ENCODE measurements at places on chromosomes 2 and 18.
A peak's percentile ranks its signal among the peaks of the same experiment; 100 is the strongest.

- DNase-seq = no peak
Observed at GRCh38 chr18:79853303-79853992, 55.7 kb downstream of the KCNG2 start.

GRCh38 chr2:206565666-206566065 is 76.6 kb upstream of the FAM237A start:
- DNase-seq = no peak

GRCh38 chr2:175064797-175065196 is 59.6 kb upstream of the CHN1 start:
- no peak for DNase-seq

- no peak for DNase-seq
Observed at GRCh38 chr18:79933765-79934164, 17.7 kb downstream of the SLC66A2 start.

GRCh38 chr2:44086629-44087028 is 82.0 kb upstream of the PPM1B start:
- DNase-seq = no peak

GRCh38 chr2:83115606-83116005 is 1343.5 kb downstream of the SUCLG1 start:
- DNase-seq = no peak

DNA sequence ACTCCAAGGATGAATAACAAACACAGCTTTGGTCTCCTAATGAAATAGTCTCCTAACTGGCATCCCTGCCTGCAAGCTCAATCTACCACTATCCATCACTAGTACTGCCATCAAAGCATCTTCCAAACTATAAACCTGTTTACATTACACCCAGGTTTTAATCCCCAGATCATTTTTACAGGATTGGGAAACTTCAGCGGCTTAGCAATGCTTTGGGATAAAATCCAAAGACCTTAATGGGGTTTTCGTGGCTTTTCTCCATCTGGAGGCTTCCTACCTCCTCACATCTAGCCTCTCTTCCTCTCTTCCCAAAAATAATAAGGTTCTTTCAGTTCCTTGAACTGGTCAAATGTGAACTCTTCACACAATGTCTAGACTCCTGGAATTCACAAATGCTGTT is 92.2 kb upstream of the SETBP1 start:
- no peak for DNase-seq

DNA sequence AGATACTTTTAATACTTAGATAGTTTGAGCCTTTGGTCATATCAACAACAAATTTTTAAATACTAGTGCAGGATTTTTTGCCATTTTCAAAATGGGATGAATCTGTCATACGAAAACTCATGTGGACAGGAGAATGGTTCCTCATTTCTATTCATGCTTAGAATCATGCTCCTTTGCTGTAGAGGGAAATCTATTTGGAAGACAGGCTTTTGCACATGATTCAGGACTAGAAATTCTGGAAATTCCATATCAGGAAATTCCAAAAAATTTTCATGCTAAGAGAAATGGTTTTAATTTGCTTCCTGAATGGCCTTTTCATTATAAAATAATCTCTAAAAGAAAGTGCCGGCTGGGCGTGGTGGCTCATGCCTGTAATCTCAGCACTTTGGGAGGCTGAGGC is 39.3 kb downstream of the MOGAT1 start:
- no peak for DNase-seq

GRCh38 chr2:63048367-63049171 is 2.1 kb upstream of the OTX1 start:
- DNase-seq = no peak

- DNase-seq = peak; percentile 69
Observed at GRCh38 chr2:168699844-168700417, 102.5 kb upstream of the NOSTRIN start.

DNA sequence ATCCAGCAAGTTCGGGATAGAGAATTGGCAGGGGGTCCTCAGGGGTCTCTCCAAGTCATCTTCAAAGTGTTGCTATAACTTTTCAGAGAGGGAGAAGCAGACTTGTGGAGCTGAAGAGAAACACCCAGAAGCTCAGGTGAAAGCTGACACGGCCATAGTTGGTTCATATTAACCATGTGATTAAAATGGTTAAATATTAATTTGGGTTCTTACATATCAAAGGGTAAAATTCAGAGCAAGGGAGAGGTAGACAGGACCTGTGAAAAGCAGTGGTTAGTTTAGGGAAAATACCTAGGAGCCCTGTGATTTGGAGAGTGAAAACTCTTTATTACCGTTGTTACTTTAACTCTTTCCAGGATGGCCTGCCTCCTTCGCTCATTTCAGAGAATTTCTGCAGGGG is at the start of gene UGT1A6:
Gene UGT1A6, plus strand, starts transcription at position 243 of the 400 bp plus-strand sequence. Its CDS starts 115 bp downstream, at position 358.
- no peak for DNase-seq

DNA sequence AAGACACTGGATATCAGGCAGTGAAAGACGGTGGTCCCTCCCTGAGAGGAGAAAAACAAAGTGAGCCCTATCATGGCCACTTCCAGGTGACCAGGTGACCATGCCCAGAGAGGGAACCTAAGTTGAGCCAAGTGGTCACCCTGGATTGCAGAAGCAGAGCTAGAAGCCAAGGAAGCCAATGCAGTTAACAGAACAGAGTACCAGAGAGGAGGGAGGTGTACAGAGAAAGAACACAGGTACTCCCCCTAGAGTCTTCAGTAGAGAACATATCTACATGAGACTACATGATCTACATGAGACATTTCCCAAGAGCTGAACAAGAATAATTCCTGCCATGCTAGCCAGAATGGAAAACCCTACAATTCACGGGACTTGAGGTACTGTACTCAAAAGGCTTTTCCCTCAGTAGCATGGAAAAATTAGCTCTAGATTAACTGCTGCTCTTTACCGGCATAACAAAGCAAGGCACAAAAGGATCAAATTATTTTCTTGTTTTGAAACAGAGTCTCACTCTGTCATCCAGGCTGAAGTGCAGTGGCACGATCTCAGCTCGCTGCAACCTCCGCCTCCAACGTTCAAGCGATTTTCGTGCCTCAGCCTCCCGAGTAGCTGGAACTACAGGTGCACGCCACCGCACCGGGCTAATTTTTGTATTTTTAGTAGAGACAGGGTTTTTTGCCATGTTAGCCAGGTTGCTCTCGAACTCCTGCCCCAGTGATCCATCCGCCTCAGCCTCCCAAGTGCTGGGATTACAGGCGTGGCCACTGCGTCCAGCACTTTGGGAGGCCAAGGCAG is 23.5 kb downstream of the ROCK2 start:
- DNase-seq = peak; percentile 31

DNA sequence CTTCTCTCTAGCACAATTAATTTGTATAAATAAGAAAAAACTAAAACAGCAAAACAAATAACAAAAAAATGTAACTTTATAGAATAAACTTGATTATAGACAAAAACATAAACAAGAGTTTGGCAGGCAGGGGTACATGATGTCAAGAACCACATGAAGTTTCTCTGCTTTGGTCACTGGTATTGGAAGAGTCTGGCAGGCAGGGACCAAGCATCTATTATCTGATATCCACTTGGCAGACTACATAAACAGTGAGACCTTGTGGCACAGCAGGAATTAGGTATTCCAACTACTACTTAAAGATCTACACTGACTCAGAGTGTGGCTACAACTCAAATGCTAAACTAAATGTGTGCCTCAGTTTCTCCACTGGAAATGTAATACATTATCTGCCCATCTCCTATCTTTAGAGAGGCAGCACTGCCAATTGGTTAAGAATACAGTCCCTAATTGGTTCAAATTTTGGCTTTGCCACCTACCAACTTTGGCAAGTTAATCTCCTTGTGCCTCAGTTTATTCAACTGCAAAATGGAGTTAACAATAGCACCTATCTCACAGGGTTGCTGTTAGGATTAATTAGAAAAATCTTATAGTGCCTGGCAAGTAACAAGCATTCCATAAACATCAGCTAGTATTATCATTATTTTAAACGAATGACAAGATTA is 2.7 kb downstream of the MAP4K3 start:
- no peak for DNase-seq

- no peak for DNase-seq
Observed at GRCh38 chr18:58988600-58988999, 123.9 kb downstream of the ZNF532 start.

DNA sequence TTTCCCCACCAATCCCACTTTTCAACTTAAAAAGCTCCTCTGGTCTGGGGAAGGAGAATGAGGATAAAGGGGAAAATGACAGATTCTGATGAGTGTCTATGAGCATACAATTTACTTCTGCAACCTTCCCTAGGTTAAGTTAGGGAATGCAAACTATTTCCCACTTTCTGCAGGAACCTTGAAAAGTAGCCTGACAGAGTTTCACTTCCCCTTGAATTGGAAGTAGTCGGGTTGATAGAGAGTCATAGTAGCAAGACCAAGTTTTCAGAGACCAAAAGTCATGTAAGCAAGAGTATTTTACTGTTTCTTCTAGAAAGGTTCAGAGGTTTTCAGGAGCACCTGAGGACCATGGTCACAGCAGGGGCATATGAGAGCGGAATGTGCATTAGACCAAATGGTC is 815.1 kb downstream of the CPS1 start:
- DNase-seq = no peak

DNA sequence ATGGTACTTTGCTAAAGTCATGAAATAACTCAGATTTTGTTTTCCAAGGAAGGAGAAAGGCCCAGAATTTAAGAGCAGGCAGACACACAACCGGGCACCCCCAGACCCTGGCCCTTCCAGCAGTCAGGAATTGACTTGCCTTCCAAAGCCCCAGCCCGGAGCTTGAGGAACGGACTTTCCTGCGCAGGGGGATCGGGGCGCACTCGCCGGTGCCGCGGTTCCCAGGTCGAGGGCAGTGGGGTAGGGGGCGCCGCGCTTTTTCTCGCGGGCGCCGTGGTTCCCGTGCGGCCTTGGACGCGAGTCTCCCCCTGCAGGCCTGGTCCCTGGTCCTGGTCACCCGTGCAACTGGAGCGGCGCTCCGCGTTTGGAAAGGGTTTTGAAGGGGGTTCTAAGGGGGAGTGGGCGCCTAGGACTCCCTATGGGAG is 1.2 kb downstream of the ZNF236 start:
- DNase-seq = no peak

DNA sequence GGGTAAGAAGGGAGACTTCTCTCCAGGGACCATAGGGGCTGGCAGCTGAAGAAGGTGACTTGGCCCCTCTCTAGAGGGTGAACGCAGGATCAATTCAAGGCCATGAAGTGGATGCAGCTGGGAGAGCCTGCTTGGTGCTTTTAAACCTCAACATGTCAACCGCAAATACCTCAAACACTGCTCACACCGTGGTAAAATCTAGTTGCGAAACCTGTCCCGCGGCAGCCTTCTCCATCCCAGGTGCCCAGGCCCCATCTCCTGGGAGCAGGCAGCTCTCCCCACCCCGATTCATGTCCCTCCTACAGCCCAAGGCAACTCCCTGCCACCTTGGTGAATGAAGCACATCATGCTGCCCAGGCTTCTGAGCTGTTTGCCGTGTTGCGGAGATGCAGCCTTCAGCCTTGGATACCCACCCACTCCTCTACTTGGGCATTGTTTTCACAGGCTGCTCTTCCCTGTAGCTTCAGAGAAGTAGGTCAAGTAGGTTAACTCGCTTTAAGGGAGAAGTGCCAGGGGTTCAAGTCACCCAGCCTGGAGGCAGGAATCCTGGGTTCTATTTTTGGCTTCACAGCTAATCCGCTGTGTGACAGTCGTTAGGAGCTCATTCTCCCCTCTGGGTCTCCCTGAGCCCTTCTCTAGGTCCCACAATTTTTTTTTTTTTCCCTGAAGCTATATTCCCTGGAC is 6.2 kb upstream of the EFR3B start:
- no peak for DNase-seq

DNA sequence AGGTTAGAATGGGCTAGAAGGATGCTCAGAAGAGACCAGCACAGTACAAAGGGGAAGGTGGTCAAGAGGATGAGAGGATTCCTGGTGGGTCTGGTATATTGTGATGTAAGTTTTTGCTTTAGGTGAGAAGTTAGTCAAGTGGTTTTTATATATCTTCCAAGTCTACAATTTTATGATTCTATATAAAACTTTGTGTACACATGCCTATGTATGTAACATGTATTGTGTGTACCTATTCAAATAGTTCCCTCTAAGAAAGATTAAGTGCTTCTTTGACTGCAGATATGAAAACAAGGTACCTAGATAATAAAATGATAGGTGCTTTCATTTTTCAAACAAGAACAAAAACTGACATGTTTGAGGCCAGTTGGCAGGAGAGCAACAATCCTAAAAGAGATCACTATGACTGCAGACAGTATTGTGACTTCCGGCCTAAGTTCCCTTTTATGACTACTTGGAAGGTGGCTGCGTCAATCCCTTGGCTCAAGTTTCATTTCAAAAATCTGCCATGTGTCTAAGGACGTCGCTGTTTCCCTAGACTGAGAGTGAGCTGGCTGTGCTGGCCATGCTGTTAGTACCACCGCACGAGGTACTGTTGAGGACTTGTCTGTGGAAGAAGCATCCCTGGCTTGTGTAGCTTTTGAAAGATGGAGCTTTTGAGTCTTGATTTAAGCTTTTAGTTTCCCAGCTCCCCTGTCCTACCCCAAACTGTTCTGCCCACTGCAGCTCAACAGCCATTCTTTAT is 123.1 kb downstream of the PRPF40A start:
- DNase-seq = no peak

DNA sequence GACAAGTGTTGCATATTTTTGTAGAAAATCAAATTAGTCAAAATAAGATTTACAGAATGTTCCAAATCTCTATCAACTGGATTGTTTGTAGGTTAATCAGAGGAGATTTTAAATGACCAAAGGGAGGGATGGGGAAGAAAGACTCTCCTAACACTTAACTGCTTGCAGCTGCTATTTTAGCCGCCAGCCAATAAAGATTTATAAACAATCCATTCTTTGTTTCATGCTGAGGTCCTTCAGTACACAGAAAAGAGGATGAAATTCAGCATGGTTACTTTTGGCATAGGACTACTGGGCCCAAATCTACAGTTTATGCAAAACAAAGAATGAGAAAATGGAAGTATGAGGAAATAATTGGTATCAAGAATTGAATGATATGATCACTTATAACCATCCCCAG is 86.4 kb upstream of the FN1 start:
- no peak for DNase-seq

DNA sequence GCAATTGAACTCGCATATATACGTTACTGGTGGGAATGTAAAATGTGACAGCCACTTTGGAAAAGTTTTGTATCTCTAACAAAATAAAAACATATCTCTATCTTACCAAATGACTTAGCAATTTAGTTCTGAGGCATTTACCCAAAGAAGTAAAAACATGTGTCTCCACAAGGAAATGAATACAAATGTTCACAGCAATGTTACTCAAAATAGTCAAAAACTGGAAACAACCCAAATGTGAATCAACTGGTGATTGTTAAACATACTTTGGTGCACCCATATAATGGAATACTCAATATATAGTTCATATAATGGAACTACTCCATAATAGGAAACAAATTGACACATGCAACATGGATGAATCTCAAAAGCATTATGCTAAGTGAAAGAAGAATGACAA is 70.4 kb upstream of the DNER start:
- no peak for DNase-seq

DNA sequence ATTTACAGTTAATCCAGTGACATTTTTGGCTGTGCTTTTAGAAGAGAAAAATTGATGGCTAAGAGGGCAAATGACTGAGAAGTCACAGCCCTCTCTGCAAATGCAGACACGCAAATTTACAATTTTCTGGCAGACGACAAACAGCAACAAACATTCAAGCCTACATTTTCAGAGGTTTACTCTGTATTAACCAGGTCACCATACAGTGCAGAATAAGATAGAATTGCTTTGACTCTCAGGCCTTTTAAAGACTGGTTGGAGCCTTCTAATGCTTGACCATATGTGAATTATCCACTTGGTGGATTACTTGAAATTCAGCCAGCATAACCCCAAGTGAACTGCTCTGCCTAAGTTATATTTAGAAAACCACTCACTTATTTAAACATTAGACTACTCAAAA is 280.9 kb upstream of the STON1 start:
- peak; percentile 75 for DNase-seq

All from HCEC 1CT (cell line).